HT1080 (cell line): ENCODE measurements at places on chromosomes 6 and 20. TPM values are rescaled to one million over a fixed set of nuclear protein-coding genes. Genes with fewer than 3 reads are reported as not detected.

The NKAIN4 gene
- total RNA-seq, result not detected in 2 replicates

The C6orf118 gene
- not detected in 2 replicates for total RNA-seq

DNA sequence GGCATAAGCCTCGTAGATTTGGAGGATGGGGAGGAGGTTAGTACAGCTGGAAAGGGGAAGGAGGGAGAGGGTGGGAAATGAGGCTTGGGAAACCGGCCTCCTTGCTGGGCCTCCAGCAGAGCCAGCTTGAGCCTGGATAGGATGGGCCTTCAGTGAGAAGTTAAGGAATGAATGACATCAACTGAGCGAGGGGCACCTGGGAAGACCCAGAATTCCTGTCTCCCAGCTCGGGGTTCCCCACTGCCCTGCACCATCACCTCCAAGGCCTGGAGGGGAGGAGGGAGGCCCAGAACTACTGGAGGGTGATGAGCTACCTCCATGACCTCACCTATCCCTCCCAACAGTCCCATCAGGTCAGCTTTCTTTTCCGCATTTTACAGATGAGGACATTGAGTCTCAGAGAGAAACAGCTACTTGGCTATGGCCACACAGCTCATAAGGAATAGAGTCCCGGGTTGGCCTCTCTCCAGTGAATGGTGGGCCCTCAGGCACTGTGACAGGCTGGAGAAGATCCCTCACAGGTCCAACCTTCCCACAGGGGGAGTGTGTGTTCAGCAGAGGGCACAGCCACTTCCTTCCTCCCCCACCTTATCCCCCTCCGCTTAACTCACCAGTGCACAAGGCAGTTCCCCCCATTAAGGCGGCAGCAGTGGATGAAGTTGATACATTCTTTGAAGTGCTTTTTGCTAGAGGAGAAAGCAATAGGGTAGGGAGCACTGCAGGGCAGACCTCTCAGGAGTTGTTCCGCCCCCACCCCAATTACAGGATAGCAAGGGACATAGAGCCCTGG lies 6.8 kb downstream of the DUSP15 start:
- no peak for DNase-seq

GRCh38 chr20:58140787-58141425 lies 87.5 kb downstream of the ANKRD60 start:
- no peak for DNase-seq

DNA sequence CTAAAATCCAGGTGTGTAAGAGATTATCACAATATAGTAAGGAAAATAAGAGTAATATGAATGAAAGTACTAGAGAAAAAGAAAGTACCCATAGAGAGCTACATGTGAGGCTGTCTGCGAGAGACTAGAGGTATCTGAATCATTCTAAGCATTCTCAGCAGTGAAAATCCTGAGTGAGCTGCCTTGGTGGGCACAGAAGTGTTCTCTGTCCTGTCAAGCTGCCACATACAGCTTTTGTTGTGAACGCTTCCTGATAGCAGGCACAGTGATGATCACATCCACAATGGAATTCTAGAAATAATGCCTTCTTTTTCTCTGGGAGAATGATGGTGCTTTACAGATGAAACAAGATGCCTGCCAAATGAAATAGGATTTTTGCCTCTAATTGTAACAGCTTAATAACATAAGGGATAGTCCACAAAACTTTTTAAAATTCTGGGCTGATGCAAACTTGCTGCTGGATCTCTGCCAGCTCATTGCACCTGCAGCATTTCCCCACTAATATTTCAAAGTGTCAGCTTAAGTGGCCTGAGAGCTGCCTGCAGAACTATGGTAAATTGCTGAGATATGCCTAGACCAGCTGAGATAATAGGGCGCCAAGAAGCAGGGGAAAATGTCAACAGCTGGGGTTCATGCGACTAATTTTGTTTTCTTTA lies 620.5 kb downstream of the DOK5 start:
- DNase-seq, result peak; percentile 2

DNA sequence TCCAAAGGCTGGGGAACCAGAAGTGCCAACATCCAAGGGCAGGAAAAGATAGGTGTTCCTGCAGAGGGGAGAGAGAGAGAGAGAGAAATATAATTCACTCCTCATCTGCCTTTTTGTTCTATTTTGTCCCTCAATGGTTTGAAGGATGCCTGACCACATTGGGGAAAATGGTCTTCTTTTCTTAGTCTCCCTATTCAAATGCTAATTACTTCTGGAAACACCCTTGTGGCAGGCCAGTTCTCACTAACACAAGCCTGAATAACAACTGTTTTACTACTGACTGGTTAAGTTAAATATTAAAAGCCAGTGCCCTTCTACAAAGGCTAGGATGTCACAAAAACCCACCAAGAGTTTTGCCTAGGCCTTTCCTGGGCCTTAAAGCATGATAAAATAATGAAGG lies 425.4 kb upstream of the HTR1E start:
- DNase-seq, result no peak

DNA sequence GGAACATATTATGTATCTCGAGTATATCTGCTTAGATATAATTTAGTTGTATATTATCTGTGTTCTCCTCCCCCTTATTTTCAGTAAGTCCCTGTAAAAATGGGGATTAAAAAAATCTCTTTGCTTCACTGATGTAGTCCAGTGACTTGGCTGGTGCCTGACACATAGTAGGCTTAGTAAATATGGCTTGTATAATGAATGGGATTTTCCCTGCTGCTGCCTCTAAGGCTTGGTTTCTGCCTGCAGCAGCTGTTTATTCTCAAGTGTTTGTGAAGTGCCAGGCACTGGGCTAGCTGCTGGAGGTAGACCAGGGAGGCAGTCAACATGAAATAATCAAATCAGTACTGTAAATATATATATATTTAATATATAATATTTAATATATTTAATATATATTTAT lies 1.6 kb upstream of the ZFP64 start:
- DNase-seq, result no peak

GRCh38 chr6:41488433-41489119 lies 57.6 kb upstream of the FOXP4 start:
- DNase-seq, result peak; percentile 81

DNA sequence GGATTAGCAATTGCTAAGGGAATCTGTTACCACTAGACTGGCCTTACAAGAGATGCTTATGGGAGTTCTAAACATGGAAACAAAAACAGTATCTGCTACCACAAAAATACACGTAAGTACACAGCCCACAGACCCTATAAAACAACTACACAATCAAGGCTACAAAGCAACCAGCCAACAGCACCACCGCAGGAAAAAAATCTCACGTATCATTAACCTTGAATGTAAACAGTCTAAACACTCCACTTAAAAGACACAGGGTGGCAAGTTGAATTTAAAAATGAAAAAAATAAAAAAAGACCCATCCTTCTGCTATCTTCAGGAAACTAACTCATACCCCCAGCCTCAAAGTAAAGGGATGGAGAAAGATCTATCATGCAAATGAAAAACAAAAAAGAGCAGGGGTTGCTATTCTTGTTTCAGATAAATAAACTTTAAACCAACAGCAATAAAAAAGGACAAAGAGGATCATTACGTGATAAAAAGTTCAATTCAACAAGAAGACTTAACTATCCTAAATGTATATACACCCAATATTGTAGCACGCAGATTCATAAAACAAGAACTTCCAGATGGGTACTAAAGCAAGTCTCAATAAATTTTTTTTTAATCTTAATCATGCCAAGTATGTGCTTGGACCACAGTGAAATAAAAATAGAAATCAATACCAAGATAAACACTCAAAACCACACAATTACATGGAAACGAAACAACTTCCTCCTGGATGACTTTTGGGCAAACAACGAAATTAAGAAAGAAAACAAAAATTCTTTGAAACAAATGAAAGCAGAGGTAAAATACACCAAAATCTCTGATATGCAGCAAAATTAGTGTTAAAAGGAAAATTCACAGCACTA lies 52.3 kb downstream of the RNGTT start:
- DNase-seq, result no peak

DNA sequence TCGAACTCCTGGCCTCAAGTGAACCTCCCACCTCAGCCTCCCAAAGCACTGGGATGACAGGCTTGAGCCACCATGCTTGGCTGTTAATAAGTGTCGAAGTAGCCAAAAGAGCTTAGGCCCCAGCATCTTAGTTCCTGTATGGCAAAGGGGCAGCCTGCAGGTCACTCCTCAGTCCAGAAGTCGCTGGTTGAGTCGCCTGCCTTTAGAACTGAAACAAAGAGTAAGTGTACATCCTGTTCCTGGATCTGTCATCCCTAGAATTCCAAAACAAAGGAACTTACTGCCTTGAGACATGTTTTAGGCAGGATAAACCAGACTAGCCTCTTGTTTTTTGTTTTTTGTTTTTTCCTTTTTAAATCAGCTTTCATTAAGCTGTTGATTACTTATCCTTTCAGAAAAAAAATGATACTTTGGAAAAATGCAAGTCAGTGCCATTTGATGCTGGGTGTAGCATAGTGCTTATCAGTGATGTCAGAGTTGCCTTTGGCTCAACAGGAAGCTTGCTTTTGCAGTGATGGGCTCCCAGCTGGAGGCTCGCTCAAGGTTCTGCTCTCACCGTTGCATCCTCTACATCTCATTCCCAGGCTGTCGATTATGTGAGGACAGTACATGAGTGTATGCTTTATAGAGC lies 9.0 kb downstream of the ACTR5 start:
- no peak for DNase-seq

DNA sequence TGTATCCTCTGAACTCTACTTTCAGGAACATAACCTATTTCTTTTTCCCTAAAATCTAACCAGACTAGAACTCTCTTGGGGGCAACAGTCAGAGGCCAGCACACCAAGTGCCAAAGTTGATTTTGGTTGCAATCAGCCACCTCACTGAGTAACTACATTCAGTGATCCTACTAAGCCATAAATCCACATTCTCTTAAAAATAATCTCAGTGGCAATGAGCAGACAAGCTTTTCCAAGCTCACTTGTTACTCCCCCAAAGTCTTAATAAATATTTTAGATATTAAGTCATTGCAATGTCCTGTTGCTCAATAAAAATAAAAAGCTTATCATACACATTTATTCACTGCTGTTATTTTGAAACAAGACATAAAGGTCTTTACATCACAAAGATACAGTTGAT lies 9.8 kb downstream of the RGS17 start:
- no peak for DNase-seq
